ENCODE measurements at places on chromosomes 2 and 18.

- no peak overlapping the region for H3K4me3 ChIP-seq
- no peak overlapping the region for H3K27ac ChIP-seq
- H3K36me3 ChIP-seq = no peaks in the 10 kb centered on the region
- no peaks in the 10 kb centered on the region for H3K4me1 ChIP-seq
- DNase-seq = no peak
Observed at GRCh38 chr2:175855794-175856453, 146.1 kb downstream of the LNPK start.

DNA sequence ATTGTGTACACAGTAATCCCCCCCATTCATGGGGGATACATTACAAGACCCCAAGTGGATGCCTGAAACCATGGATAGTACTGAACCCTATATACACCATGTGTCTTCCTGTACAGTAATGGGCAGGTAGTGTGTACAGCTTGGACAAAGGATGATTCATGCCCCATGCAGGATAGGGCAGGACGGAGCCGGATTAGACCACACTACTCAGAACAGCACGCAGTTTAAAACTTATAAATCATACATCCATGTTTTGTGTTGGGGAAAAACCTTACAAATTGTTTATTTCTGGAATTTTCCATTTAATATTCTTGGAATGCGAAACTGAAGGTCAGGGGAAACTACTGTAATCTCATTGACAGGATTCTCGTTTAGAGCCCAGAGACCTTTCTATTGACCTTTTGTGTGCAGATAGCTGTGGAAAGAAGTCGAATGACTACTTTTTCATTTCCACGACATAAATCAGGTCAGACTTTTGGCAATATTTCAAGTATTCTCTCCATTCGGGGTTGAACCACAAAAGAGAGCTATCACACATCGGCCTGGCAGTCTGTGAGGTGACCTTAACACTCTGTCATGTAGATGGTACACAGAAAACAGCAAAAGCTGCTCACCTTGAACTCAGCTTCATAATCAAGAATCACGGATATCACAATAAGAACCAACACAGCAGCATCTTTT is 9.9 kb upstream of the YPEL5 start:
- peaks cover 72% of the 10 kb centered on the region for H3K27me3 ChIP-seq
- H3K27ac ChIP-seq = no peak overlapping the region
- DNase-seq = no peak
- H3K36me3 ChIP-seq = no peaks in the 10 kb centered on the region
- no peak overlapping the region for H3K4me3 ChIP-seq

DNA sequence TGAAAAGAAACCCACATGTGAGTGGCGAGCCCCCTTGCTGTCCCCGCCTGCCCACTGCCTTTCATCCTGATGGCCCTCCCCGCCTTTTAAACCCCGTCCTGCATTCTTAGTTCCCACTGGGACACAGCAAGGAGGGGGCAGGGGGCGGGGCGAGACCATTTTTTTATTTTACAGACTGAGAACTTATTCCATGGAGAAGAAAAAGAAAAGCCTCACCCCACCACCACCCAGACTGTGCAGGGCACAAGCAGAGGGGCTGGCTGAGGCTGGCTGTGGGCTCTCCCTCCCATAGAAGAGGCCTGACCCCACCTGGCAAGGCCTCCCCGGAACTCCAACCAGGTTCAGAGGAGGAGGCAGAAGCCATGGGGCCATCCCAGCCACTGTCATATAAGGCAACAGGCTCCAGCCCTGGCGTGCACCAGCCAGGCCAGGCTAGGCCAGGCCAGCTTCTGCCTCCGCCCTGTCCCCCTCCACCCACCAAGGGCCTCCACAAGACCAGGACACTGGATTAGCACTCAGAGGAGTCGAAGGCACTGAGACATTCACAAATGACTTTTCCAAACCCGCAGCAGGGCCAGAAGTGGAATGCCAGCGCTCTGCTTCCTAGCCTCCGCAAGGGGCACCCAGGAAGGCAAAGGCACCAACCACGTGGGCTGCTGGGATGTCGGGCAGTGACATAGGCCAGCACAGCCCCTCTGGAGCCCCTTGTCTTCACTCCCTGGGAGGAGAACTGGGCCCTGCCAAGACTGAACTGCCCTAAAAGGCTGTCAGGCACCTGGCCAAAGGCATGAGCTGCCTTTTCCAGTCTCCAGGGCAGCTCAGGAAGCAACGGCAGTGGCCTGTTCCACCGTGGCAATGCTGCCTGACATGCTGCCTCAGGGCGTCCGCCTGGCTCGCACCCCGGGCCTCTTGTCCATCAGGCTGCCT is 37.5 kb upstream of the SEMA4C start:
- H3K36me3 ChIP-seq = no peaks in the 10 kb centered on the region
- no peaks in the 10 kb centered on the region for H3K4me1 ChIP-seq
- no peak overlapping the region for H3K27ac ChIP-seq
- DNase-seq = no peak

DNA sequence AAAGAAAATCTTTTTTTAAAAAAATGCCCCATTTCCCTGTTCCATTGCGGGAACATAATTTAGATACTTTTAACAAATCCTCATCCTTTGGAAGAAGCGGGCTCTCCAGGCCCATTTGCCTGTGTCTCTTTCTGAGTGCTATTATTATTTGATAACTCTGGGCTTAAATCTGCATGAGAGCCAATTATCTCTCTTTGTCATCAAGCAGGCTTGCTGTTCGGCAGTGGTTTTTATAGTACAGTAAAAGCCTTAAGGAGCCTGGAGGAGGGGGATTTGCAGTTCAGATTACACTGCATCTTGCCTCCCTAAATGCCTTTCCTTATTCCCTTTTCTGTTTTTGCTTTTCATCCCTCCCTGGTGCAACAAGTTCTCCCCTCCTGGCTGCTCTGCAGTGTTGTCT is 50.6 kb downstream of the CELF4 start:
- no peaks in the 10 kb centered on the region for H3K36me3 ChIP-seq
- no peaks in the 10 kb centered on the region for H3K4me1 ChIP-seq
- no peak for DNase-seq
- peaks cover 100% of the 10 kb centered on the region for H3K27me3 ChIP-seq

GRCh38 chr2:113906647-113907046 is 16.8 kb downstream of the ACTR3 start:
- H3K27ac ChIP-seq = no peak overlapping the region
- H3K4me3 ChIP-seq = no peak overlapping the region
- H3K27me3 ChIP-seq = no peaks in the 10 kb centered on the region

DNA sequence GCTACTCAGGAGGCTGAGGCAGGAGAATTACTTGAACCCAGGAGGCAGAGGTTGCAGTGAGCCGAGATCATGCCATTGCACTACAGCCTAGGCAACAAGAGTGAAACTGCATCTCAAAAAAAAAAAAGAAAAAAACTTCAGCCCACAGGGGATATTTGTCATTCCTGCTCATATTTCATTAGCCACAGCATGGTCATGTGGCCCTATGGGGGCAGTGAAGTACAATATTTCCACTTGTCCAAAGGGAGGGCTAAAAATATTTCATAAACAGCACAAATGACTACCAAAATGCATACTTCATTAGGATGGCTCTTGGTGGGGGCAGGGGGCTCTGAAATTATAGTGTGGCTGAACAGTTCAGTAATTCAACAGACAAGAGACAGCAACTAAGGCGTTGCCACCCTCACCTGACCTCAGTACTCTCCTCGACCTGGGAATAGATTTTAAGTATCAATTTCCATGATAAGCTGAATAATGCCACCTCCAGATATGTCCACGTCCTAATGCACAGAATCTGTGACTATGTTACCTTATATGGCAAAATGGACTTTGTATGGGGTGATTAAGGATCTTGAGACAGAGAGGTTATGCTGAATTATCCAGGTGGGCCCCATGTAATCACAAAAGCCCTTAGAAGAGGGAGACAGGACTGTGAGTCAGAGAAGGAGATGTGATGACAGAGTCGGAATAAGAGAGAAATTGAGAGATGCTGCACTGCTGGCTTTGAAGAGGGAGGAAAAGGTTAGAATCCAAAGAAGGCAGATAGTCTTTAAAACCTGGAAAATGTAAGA is 158.2 kb upstream of the CRIM1 start:
- no peak for DNase-seq
- H3K4me1 ChIP-seq = no peaks in the 10 kb centered on the region
- peak overlapping the region; percentile 13 for H3K27ac ChIP-seq
- no peak overlapping the region for H3K4me3 ChIP-seq
- no peaks in the 10 kb centered on the region for H3K36me3 ChIP-seq

GRCh38 chr2:96965781-96966514 is 20.4 kb downstream of the FAM178B start:
- H3K36me3 ChIP-seq = no peaks in the 10 kb centered on the region
- H3K4me3 ChIP-seq = no peak overlapping the region
- H3K4me1 ChIP-seq = peaks cover 3% of the 10 kb centered on the region
- no peak for DNase-seq

DNA sequence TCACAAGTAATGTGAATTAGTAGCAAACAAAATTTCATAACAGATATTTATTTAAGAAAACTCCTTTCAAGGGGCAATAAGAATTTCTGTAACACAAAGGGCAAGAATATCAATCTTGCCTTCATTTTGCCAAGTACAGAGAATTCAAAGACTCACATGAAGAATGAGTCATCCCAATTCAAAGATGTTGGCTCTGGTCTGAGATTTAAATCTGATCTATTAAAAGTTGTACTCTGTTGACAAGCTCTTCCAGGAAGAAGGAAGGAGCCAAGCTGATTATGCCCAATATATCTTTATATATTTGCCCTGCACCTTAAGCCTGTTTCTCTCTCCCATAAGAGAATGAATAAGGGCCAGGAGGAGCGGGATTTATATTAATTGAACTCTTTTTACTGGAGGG is 55.9 kb upstream of the RPE start:
- no peak overlapping the region for H3K4me3 ChIP-seq
- peaks cover 14% of the 10 kb centered on the region for H3K4me1 ChIP-seq
- H3K36me3 ChIP-seq = no peaks in the 10 kb centered on the region
- no peak for DNase-seq
- no peaks in the 10 kb centered on the region for H3K27me3 ChIP-seq
- no peak overlapping the region for H3K27ac ChIP-seq

- H3K27ac ChIP-seq = no peak overlapping the region
- no peaks in the 10 kb centered on the region for H3K4me1 ChIP-seq
- H3K27me3 ChIP-seq = no peaks in the 10 kb centered on the region
- no peak overlapping the region for H3K4me3 ChIP-seq
- DNase-seq = no peak
- no peaks in the 10 kb centered on the region for H3K36me3 ChIP-seq
Observed at GRCh38 chr2:60715561-60715960, 40.5 kb upstream of the PAPOLG start.

DNA sequence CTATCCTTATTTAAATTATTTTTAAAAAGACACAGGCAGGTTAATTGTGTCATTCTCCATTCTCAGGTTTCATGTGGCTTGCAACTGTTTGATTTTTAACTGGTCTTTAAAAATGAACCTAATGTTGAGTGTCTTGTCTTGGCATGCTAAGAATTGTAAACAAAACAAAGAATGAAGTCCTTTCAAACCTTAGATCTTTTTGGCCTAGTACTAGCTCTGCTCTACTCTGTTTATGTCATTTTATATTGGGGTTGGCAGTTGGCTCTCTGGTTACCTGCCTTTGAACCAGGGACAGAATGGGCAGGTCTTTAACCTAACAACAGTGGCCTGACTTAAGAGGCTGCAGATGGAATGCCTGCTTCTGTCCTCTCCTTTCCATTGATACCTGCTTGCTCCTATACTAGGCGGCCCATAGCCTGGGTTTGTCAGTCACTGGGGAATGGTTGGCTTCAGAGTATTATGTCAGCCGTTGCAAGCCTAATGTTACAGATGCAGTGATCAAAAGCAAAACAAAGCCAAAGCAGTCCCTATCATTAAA is 85.5 kb downstream of the MTA3 start:
- no peak overlapping the region for H3K4me3 ChIP-seq
- no peaks in the 10 kb centered on the region for H3K36me3 ChIP-seq
- no peak for DNase-seq
- H3K27me3 ChIP-seq = no peaks in the 10 kb centered on the region

- H3K36me3 ChIP-seq = peaks cover 6% of the 10 kb centered on the region
- no peaks in the 10 kb centered on the region for H3K27me3 ChIP-seq
- no peak overlapping the region for H3K4me3 ChIP-seq
Observed at GRCh38 chr2:210460322-210461227, 16.0 kb downstream of the LANCL1 start.

GRCh38 chr2:148627224-148627623 is 17.3 kb upstream of the EPC2 start:
- peaks cover 19% of the 10 kb centered on the region for H3K27me3 ChIP-seq
- no peak for DNase-seq
- no peak overlapping the region for H3K4me3 ChIP-seq
- no peak overlapping the region for H3K27ac ChIP-seq
- H3K4me1 ChIP-seq = no peaks in the 10 kb centered on the region
- H3K36me3 ChIP-seq = no peaks in the 10 kb centered on the region

- peaks cover 27% of the 10 kb centered on the region for H3K27me3 ChIP-seq
- no peak overlapping the region for H3K27ac ChIP-seq
- H3K4me3 ChIP-seq = no peak overlapping the region
- H3K4me1 ChIP-seq = no peaks in the 10 kb centered on the region
- H3K36me3 ChIP-seq = no peaks in the 10 kb centered on the region
Observed at GRCh38 chr2:10520154-10520553, 72.0 kb upstream of the ODC1 start.

DNA sequence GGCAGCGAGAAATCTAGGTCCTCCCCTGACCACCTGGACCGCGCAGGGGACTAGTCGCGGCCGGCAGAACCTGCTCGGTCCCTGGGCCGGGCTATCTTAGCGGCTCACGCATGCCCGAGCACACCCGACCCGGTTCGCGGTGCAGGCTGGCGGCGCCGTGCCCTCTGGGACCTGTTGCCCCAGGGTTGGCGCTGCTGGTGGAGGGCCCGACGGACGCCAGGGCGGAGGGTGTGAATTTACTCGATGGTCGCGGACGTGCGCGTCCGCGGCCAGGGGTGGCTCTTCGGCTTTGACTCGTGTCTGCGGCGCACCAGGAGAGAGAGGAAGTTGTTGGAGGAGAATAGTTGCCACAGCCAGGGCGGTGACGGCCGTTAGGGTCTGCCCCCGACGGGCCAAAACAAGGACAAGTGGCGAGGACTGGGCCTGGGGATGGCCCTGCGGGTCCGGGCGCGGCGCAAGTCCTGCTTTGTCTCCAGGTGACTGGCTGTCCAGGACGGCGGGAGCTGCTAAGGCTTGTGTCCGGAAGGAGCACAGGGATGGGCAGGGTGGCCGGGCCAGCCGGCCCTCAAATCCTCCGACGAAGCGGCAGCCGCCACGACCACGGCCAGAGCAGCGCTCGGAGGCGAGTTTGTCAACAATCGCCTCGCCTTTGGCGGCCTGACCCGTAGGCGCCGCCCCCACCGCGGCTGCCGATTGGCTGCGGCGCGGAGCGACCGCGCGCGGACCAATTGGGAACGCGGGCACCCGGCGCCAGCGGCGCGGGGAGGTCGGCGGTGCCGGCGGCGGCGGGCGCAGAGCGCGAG is 1.3 kb downstream of the BCL2L11 start:
- peaks cover 31% of the 10 kb centered on the region for H3K27me3 ChIP-seq
- H3K4me1 ChIP-seq = peaks cover 28% of the 10 kb centered on the region
- H3K36me3 ChIP-seq = peaks cover 84% of the 10 kb centered on the region

DNA sequence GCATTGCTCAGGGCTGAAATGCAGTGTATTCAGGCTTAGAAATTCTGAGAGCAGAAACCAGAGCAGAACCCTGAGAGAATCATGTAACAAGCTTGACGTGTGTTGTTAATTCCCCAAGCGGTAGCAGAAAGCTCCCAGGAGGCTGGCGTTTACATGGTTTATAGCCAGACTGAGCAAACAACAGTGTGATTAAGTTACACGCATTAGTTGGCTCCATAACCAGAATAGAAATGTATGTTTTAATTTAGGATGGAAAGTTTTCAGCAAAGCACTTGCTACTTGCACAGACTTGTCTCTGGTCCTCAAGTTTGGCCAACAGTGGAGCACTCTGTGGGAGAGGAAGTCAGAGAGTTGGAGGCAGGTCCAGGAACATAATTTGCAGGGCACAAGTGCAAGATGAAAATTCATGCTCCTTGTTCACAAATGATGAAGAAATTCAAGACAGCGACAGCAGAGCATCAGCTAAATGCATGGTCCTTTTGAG is 69.3 kb downstream of the MAPK4 start:
- H3K36me3 ChIP-seq = no peaks in the 10 kb centered on the region
- no peak overlapping the region for H3K4me3 ChIP-seq
- H3K27ac ChIP-seq = no peak overlapping the region
- DNase-seq = no peak

Data from Calu3 (cell line).